ENCODE measurements at places on chromosomes 11 and 22. TPM values are rescaled to one million over a fixed set of nuclear protein-coding genes. Genes with fewer than 3 reads are reported as not detected.

- DNase-seq = no peak
Observed at GRCh38 chr11:10058356-10058755, 235.7 kb downstream of the SBF2 start.

- no peak for DNase-seq
Observed at GRCh38 chr11:91966368-91966767, 258.2 kb upstream of the FAT3 start.

ZC3H12C gene
- total RNA-seq = 13.5 TPM

DNA sequence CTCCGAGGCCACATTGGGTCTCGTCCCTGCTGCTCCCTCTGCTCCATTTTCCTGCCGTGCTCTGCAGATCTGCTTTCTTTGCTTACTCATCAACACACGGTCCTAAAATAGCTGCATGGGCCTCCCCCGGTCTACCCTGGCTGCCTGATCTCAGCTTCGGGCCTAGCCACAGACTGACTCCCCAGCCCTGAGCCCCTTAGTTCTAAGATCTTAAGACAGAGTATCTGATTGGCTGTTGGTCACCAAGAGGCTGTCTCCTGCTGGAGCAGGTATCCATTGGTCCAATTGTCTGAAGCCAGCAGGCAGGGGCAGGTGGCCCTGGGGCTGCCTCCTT, 53.7 kb upstream of the NECTIN1 start:
- no peak for DNase-seq

GRCh38 chr11:95499516-95500135, 268.6 kb upstream of the SESN3 start:
- DNase-seq = no peak

GRCh38 chr11:69651834-69652620, 11.1 kb downstream of the CCND1 start:
- no peak for DNase-seq

DNA sequence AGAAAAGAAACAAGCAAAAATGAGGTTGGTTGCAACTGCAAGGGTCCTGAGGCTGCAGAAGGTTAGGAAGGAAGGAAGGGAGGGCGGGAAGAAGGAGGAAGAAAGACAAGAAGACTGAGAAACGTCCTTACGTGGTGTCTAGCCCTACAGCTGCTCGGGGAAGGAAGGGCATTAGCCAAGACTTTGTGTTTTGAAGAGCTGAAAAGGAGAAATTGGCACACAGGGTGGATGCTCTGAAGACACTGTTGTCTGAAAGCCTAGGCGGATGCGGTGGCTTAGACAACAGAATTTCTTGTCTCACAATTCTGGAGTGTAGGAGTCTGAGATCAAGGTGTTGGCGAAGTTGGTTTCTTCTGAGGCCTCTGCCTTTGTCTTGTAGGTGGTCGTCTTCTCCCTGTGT, 60.7 kb downstream of the MCM5 start:
- no peak for DNase-seq

- no peak for DNase-seq
Observed at GRCh38 chr11:119520966-119521365, 98.0 kb upstream of the THY1 start.
